ENCODE measurements at places on chromosomes 2 and 18. TPM values are rescaled to one million over a fixed set of nuclear protein-coding genes. Genes with fewer than 3 reads are reported as not detected.

RBM45 gene
- total RNA-seq, result 5.6 TPM

GRCh38 chr18:11676867-11677266, 12.2 kb upstream of the GNAL start:
- no peak for ATAC-seq

DNA sequence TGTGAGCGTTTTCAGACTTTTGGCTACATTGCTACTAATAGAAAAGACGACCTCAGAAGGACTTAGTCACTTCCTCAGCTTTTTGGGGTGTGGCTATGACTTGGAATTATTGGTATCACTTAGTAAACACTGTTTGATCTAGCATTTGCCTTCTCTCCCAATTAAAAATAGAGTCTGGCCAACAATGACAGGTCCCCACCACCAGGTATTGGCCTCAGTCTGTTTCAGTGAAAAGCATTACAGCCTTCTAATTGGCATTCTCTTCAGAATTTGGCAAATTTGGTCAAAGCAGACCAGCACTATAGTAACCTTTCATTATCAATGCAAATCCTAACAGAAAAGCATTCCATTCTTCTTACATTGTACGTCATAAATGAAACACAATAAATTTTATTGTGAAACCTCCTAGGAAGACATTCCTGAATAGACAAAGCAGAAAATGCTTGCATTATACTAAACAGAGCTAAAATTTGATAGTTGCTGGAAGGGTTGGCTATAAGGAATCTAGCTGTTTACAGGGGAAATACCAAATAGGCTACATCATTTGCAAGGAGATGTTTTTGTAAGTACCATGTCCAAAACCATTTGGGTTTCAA, 613.9 kb downstream of the IRS1 start:
- ATAC-seq, result no peak

DNA sequence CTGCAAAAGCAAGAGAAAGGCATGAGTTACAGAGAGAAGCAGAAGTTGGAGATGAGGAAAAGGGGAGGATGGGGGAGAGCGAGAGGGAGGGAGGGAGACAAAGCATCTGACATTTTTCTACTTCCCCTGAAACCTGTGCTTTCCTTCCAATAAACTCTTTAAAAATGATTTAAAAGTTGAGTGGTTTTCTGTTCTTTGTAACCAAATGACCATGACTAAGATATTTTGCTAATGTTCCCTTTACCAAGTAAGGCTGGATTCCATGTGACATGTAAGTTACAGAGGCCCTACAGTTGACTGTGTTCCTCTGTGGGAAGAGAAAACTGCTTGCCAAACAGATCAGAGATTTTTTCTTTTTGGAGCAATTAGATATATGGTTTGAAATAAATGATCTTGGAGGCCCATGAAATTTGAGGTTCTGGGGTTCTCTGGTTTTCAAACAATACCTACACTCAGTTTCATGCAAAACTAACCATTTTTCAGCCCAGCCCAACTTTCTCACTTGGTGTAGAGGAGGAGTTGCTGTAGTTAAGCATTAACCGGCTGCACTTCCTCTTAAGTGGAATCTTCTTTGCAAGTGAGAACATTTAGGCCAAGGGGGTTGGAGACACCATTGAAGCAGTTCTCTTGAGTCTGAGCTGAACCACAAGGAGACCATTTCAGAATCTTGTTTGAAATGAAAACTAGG, 34.5 kb downstream of the INSIG2 start:
- no peak for ATAC-seq

DNA sequence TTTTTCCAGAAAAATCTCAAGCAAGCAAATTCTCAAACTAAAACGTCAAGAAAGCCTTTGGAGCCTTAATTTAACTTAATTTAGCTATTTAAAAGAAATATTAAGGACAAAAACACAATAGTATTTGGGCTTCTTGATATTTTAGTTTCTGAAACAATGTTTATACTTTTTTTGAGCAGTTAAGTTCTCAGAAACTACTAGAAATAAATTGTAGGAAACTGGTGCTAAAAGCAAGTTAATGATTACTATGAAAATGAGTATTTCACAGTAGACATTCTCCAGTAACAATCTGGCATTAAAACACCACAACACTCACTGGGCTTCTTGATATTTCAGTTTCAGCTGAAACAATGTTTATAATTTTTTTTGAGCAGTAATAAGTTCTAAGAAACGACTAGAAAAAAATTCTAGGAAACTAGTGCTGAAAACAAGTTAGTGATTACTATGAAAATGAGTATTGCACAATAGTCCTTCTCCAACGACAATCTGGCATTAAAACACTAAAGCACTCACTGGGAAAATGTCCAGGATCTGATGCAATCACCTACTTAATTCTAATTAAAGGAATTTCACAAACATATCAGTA, 45.1 kb downstream of the TRAK2 start:
- peak; percentile 78 for ATAC-seq

DNA sequence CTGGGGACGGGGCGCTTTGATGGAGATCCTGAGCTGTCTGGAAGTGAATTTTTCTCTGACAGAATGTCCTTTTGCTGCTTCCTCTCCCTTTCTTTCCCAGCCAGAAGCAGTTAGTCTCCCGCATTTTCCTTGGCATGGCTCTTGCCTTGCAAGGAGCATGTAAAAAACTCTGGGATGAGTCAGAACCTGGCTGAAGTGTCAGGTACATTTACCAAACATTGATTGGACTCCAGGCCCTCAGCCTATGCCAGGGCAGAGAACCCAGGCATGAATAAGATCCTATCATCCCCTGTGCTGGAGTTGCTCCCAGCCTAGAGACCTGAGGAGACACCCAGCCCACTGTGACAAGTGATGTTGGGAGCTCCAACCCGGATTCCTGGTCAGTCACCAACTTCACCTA, 21.6 kb downstream of the STON1 start:
- peak; percentile 67 for ATAC-seq

HDLBP gene
- total RNA-seq, result 297 TPM

CCDC68 gene
- total RNA-seq, result 4.7 TPM

- ATAC-seq, result no peak
These were observed 381.4 kb downstream of the TNS1 start for GRCh38 chr2:217621391-217621801.

IL37 gene
- not detected for total RNA-seq

DNA sequence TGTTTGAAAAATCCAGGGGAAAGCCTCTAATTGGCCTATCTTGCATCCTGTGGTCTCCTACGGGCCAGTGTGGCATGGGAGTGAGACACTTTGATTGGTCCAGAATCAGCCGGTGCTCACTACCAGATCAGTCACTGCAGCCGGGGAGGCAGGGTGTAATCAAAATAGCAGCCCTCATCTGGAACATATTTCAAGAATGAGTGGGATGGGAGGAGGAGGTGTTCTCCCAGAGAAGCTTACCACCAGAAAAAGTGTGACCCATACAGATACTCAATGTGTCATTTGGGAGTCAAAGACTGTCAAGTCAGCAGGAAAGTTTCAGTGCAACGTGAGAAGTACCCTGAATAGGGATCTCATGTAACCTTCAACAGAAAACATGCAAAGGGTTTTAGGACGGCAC, 393.9 kb upstream of the SLC14A2 start:
- ATAC-seq, result no peak

- no peak for ATAC-seq
These were observed 102.0 kb downstream of the RNF144A start for GRCh38 chr2:7019191-7019590.

DNA sequence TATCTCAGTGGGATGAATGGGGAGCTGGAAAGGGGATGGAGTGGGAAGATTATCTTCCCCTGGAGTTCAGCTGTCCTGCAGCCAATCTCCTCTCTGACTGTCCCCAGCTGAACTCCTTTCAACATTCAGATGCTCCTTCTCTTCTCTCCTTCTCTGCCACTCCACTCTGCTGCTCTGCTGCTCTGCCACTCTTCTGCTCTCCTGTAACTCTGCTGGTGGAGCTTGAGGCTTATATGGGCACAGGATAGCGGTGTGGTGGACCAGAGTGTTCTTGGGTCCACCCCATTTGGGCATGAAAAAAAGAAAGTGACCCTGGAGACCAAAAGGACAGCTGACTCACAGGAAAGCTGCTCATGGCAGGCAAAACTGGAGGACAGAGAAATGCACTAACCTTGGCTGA, 26.6 kb downstream of the FAHD2B start:
- no peak for ATAC-seq

DNA sequence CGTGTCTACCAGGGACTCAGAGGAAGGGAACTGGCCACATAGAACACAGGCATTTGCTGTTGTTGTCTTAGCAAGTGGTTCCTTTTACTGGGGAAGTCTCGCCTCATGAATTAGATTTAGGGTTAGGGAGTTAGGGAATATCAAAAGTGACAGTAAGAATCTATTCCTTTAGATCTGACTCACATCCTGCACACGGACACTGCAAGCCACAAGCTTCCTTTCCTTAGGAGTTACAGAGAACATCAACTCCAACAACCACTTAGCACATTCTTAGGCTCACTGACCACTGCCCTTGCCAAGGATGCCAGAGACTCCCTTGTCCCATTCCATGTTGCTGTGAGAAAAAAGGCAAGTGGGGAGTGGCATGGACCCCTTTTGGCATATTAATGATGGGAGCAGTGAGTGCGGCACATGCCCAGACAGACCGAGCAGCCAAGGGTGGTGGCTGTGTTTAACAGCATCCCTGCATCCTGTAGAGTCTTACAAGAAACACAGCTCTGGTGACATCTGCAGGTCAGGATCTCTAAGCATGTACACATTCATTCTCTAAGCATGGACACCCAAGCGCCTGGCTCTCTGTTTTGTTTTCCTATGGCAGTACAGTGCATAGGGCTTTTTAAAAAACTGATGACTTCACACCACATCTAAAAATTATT, 745.6 kb upstream of the RAB6C start:
- no peak for ATAC-seq

SERPINB3 gene
- total RNA-seq, result 3.7 TPM

CCDC102B gene
- 5.1 TPM for total RNA-seq

Measured in gastroesophageal sphincter (tissue), 4 donors.